Brain pericyte (primary cell): ENCODE measurements at places on chromosomes 3 and 15.

- no peak for DNase-seq
These were observed 36.4 kb downstream of the FAM3D start for GRCh38 chr3:58630076-58630709.

DNA sequence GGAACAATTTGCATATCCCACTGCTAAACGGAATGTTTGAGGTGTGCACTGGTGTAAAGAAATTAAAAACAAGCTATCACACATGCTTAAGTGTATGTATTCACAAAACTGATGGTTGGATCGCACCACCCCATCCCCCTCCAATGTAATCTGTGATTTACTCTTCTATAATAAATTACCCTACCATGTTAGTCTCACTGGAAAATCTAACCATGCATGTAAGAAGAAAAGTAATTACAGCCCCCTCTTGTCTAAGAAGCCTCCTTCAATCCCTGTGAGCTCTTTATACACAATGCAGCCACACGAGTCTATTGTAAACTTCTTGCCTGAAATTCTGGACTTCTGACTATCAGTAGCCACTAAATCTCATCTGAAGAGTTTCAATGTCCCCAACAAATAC is 173.6 kb downstream of the ZBTB20 start:
- no peak for DNase-seq

DNA sequence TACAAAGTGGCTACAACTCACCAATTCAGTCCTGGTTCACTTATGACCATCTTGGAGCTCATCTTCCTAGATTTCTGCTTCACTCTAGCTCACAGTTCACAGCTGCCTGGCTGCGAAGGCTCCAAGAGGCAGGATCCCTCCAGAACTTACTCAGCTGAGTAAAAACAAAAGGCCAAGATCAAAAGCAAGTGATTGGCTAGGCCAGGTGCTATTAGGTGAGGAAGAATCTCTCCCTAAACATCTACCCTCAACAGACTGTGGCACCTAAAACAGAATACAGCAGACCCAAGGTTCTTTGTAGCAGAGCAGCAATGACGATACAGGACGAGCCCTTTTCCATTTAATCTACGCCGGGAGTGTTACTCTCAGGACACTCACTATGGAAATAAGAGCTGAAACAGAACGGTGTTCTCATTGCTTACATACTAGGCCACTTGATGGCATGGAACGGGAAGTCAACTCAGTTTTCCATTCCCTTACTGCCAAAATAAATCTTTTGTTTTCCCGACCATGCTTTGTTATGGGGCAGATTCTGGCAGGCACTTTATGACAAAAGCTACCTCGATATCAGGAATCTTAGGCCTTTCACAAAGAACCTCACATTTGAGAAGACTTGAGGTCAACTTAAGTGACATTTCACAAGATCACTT is 901 bp downstream of the ICE2 start:
- DNase-seq: peak; percentile 5

DNA sequence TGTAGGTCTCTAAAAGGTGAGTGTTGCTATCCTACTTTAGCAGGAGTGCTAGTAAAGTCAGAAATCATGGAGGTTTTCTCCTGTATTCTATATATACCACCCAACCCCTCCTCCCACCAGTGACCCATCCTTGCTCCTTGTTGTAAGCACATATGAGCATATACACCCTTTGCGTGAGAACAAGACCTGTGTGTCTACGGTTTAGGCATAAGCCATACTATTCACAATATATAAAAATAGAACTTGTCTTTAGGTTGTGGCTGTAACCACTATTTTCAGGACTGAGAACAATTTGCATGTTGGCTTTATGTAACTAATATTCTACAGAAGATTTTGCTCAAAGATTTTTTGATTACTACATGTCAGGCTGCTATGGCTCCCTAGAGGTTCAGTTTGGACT is 59.1 kb upstream of the TOP2B start:
- no peak for DNase-seq

- DNase-seq: no peak
These were observed 52.2 kb downstream of the ABI3BP start for GRCh38 chr3:100941041-100941440.

DNA sequence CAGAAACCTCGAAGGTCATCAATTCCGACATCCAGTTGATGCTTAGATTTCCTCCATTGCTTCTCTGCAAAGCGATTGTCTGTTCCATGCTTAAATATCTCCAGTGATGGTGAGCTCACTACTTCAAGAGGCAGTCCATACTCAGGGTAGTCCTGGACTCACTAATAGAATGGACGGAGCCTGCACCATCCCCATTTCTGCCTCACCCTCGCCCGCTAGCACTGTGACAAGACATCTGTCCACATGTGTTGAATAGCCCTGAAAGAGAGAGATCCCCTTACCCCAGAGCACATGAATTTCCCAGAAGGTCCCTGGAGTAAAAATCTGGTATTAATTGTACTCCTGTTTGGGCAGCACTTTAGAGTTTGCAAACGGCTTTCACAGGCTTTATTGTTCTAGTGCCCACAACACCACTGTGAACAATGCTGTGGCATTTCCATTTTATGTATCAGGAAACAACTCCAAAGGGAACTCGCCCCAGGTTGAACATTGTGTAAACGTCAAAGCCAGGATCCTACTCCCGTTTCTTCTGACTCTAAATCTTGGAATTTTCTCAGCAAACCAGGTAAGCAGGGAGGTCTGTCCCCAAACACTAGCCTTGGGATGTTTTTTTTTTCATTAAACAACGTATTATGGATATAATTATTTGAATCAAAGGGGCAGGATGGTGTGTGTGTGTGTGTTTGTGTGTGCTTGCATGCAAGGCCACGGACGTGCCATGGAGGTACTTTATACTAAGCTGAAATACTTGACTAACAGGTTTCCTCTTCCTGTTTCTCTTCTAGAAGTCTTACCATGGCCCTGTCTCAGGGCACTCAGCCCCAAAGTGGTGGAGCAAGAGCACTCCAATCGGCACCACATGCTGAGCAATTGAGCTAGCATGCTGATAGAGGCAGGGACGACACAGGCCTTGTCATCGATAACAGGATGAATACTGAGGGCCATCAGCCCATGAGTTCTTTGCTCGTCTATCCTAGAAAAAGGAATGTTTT is 198.3 kb downstream of the OPA1 start:
- no peak for DNase-seq
